ENCODE measurements at places on chromosomes 2 and 18. TPM values are rescaled to one million over a fixed set of nuclear protein-coding genes. Genes with fewer than 3 reads are reported as not detected.

GRCh38 chr2:197286805-197287595 is 23.6 kb downstream of the ANKRD44 start:
- no peaks in the 10 kb centered on the region for H3K27me3 ChIP-seq
- peak; percentile 73 for DNase-seq
- H3K4me3 ChIP-seq, result no peak overlapping the region
- no peak overlapping the region for H3K27ac ChIP-seq

DNA sequence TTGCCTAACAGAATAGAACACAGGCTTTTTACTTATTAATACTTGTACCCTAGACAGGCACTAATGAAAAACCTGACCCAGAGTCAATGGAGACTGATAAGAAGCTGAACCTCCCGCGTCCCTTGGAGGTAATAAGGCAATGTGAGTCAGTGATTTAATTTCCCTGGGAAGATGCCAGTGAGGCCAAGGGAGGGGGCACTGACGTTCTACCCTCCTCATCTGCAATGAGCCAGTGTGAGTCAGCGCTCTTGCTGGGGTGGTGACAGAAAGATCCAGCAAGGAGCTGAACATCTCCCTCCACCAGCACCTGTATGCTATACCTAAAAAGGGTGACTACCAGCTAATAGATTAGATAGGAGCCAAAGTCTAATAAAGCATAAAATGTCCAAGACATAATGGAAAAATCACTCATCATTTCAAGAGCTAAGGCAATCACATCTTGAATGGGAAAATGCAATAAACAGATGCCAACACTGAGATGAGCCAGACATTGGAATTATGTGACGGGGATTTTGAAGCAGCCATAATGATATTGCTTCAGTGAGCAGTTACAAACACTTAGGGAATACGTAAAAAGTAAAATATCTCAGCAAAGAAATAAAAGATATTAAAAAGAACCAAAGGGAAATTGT is 116.9 kb downstream of the TPGS2 start:
- H3K36me3 ChIP-seq, result no peaks in the 10 kb centered on the region
- DNase-seq, result peak; percentile 37
- H3K27me3 ChIP-seq, result no peaks in the 10 kb centered on the region
- H3K27ac ChIP-seq, result no peak overlapping the region

GRCh38 chr18:12113999-12114646 is 20.5 kb downstream of the ANKRD62 start:
- no peaks in the 10 kb centered on the region for H3K36me3 ChIP-seq
- no peaks in the 10 kb centered on the region for H3K4me1 ChIP-seq
- no peak overlapping the region for H3K27ac ChIP-seq
- H3K27me3 ChIP-seq, result no peaks in the 10 kb centered on the region

- DNase-seq, result no peak
- no peaks in the 10 kb centered on the region for H3K4me1 ChIP-seq
- no peaks in the 10 kb centered on the region for H3K36me3 ChIP-seq
- H3K4me3 ChIP-seq, result no peak overlapping the region
- no peak overlapping the region for H3K27ac ChIP-seq
Measured at GRCh38 chr2:150695451-150696135, 208.1 kb upstream of the RND3 start.

GRCh38 chr2:109239720-109240119 is 110.7 kb downstream of the SH3RF3 start:
- no peak overlapping the region for H3K4me3 ChIP-seq
- DNase-seq, result no peak
- no peaks in the 10 kb centered on the region for H3K36me3 ChIP-seq

DNA sequence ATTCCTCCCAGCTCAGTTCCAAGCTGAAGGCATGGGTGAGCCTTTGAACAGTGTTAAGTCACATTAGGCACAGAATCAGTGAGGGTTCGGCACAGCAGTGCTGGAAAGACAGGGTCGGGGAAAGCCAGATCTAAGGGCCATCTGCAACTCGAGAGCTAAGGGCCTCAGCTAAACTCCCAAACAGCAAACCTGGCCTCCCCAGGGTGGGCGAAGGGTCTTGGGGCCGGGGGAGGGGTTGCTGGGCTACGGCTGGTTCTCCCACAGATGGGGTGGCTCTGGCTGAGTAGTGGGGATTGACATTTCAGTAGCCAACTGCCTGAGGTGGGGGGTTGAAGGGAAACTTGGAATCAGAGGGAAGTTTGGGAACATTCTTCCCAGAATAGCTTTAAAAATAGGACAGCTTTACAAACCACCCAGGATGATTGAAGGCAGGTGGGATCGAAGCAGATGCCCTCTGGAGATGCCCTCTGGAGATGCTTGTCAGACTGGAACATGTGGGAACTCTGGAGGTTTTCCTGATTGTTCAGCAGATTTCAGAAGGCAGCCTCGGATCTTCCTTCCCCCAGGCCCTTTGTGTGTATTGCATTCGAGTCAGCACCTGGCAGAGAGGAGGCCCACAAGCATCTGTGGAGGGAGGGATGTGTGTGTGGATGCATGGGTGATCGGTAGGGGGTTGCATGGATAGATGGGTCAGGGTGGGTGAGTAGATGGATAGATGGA is 156.4 kb downstream of the SMAD7 start:
- no peak overlapping the region for H3K4me3 ChIP-seq
- no peak for DNase-seq
- H3K4me1 ChIP-seq, result no peaks in the 10 kb centered on the region
- H3K36me3 ChIP-seq, result no peaks in the 10 kb centered on the region
- H3K27me3 ChIP-seq, result no peaks in the 10 kb centered on the region
- no peak overlapping the region for H3K27ac ChIP-seq

DNA sequence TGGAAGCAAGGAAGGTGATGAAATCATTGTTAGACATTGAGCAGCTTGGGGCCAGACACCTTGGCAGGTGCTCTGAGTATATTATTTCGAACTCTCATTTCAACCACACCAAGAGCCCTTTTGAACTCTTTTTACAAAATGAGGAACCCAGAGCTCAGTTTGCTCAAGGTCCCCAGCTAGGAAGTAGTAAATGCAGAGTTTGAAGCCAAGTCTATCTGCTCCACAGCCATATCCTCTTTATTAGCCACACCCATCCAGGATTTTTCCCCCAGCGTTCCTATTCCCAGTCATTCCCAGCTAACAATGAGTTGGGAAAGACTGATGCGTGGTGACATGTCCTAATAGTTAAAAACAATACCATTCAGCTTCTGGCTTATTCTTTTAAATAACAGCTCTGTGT is 40.2 kb downstream of the SEMA4F start:
- no peaks in the 10 kb centered on the region for H3K36me3 ChIP-seq
- no peak overlapping the region for H3K4me3 ChIP-seq
- no peak overlapping the region for H3K27ac ChIP-seq
- no peak for DNase-seq

DNA sequence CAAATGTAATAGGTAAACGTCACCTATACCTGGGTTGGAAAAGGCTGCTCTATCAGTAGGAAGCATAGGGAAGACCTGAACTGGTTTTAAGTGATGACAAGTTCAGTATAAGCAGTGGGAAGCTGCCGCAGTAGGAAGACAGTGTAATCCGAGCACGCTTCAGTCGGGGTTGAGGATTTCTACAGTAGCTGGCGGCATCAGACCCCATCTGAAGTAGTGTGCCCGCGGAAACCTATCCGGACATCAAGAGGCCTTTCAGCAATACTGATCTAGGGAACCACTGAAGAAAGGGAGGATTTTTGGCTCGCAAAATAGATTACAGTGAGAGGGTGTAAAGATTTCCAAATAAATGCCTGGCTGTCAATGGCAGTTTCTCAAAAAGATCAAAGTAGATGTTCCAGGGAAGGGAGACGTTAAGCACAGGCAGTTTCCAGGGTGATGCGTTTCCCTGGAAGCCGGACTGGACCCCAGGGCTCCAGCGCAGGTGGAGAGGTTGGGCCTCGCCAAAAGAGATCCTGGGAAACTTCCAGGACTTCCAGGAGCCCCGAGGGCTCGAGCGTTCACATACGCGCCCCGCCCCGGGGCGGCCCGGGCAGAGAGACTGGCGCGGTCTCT is 5.3 kb downstream of the LOXL3 start:
- H3K4me3 ChIP-seq, result peak overlapping the region; percentile 48
- peak; percentile 29 for DNase-seq
- no peak overlapping the region for H3K27ac ChIP-seq

DNA sequence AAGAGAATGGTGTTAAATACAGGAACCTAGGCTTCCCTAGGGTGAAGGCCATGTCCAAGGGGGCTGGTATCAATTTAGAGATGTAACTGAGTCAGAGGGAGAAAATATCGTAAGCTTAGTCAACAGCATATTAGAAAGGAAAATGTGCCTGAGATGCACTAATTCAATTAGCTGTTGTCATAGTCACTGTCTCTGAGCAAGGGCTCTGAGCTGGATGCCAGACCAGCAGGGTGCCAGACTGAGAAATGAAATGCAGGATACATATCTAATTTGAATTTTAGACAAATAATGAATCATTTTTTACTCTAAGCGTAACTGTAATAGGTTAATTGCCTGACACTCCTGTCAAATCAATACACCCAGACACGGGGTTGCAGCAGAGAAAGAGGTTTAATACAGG is 11.4 kb upstream of the SLC35F6 start:
- DNase-seq, result peak; percentile 86
- peak overlapping the region; percentile 2 for H3K27ac ChIP-seq
- H3K36me3 ChIP-seq, result no peaks in the 10 kb centered on the region
- peaks cover 43% of the 10 kb centered on the region for H3K4me1 ChIP-seq
- no peaks in the 10 kb centered on the region for H3K27me3 ChIP-seq

GRCh38 chr2:194062401-194062800 is 1594.6 kb upstream of the SLC39A10 start:
- H3K27me3 ChIP-seq, result no peaks in the 10 kb centered on the region
- H3K4me1 ChIP-seq, result no peaks in the 10 kb centered on the region
- H3K4me3 ChIP-seq, result no peak overlapping the region
- H3K36me3 ChIP-seq, result no peaks in the 10 kb centered on the region

GRCh38 chr18:27428120-27428519 is 243.0 kb upstream of the CHST9 start:
- H3K4me1 ChIP-seq, result no peaks in the 10 kb centered on the region
- no peak overlapping the region for H3K27ac ChIP-seq
- H3K27me3 ChIP-seq, result peaks cover 15% of the 10 kb centered on the region
- no peak overlapping the region for H3K4me3 ChIP-seq
- no peak for DNase-seq

- no peak overlapping the region for H3K27ac ChIP-seq
- H3K4me1 ChIP-seq, result no peaks in the 10 kb centered on the region
- H3K27me3 ChIP-seq, result peaks cover 21% of the 10 kb centered on the region
Measured at GRCh38 chr2:130241041-130241707, 42.9 kb upstream of the TUBA3E start.

- H3K4me3 ChIP-seq, result no peak overlapping the region
- H3K27me3 ChIP-seq, result no peaks in the 10 kb centered on the region
- no peak overlapping the region for H3K27ac ChIP-seq
- H3K36me3 ChIP-seq, result no peaks in the 10 kb centered on the region
Measured at GRCh38 chr2:12663306-12664037, 53.3 kb upstream of the TRIB2 start.

GRCh38 chr2:106193690-106193976 is 468 bp downstream of the UXS1 start:
- H3K27ac ChIP-seq, result peak overlapping the region; percentile 85
- DNase-seq, result no peak
- no peaks in the 10 kb centered on the region for H3K36me3 ChIP-seq
- no peaks in the 10 kb centered on the region for H3K27me3 ChIP-seq

DNA sequence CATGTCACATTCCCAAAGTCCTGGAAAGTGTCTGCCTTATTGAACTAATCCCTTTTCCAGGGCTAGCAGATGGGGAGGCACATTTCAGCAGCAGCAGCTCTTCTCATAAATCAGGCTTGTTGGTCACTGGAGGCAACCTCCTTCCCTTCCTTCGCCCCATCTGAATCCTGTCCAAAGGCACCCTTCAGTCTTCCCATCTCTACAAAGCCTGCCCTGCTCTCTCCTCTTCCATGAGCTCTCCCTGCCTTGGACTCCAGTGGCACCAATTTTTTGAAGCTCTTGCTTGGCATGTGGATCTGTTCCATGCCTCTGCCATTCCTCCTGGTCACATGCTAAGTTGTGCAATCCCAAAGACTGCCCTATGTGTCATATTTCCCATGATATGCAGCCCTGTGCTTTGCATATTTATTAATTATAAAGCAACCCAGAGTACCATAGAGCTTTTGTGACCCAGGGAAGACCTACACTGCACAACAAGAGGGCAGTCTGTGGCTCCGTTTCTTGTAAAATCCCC is 70.3 kb downstream of the ANTXR1 start:
- DNase-seq, result peak; percentile 40
- peaks cover 44% of the 10 kb centered on the region for H3K4me1 ChIP-seq
- H3K36me3 ChIP-seq, result peaks cover 53% of the 10 kb centered on the region
- H3K27me3 ChIP-seq, result no peaks in the 10 kb centered on the region
- H3K4me3 ChIP-seq, result no peak overlapping the region

DNA sequence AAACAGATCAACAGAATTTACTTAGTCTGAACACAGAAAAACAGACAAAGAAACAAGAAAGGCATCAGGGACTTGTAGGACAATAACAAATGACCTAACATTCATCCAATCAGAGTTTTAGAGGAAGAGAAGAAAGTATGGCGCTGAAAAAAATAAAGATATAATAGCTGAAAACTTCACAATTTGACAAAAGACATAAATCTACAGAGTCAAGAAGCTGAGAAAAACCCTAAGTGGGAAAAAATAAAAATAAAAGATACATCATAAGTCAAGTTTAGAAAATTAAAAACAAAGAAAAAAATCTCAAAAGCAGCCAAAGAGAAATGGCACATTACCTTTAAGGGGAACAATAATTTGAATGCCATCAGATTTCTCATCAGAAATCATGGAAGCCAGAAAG is 7.7 kb downstream of the LDAH start:
- no peaks in the 10 kb centered on the region for H3K4me1 ChIP-seq
- H3K27me3 ChIP-seq, result no peaks in the 10 kb centered on the region
- DNase-seq, result no peak
- no peak overlapping the region for H3K4me3 ChIP-seq
- H3K27ac ChIP-seq, result no peak overlapping the region
- no peaks in the 10 kb centered on the region for H3K36me3 ChIP-seq

GRCh38 chr2:224173933-224174332 is 134.8 kb upstream of the SERPINE2 start:
- peaks cover 23% of the 10 kb centered on the region for H3K4me1 ChIP-seq
- H3K27me3 ChIP-seq, result no peaks in the 10 kb centered on the region
- H3K36me3 ChIP-seq, result no peaks in the 10 kb centered on the region
- H3K4me3 ChIP-seq, result no peak overlapping the region
- peak; percentile 83 for DNase-seq

- no peak overlapping the region for H3K27ac ChIP-seq
- no peak for DNase-seq
- peaks cover 17% of the 10 kb centered on the region for H3K4me1 ChIP-seq
- H3K27me3 ChIP-seq, result no peaks in the 10 kb centered on the region
Measured at GRCh38 chr18:62525608-62526007, 2.8 kb downstream of the ZCCHC2 start.

The SLC8A1 gene
- not detected for total RNA-seq

The SLC16A14 gene
- 3.0 TPM for total RNA-seq

The TMEM214 gene
- total RNA-seq, result 77.8 TPM

The PLGLB1 gene
- total RNA-seq, result 3.3 TPM

The RAD51AP2 gene
- total RNA-seq, result 0.24 TPM

The FBXO36 gene
- total RNA-seq, result 5.0 TPM

The FAM124B gene
- total RNA-seq, result not detected

The FAM228A gene
- total RNA-seq, result not detected

The TUBA3E gene
- total RNA-seq, result not detected
